Neural crest cell (in vitro differentiated cells): ENCODE measurements at places on chromosomes 11 and 22. TPM values are rescaled to one million over a fixed set of nuclear protein-coding genes. Genes with fewer than 3 reads are reported as not detected.

The DENND6B gene
- total RNA-seq = 18.8 and 22.0 TPM in 2 replicates

The NDUFS8 gene
- total RNA-seq = 150 and 155 TPM in 2 replicates

The KRTAP5-11 gene
- not detected in 2 replicates for total RNA-seq

The HEPN1 gene
- total RNA-seq = not detected in 2 replicates

The CASP1 gene
- total RNA-seq = not detected in 2 replicates

The TM7SF2 gene
- total RNA-seq = 102 and 104 TPM in 2 replicates

The MFRP gene
- total RNA-seq = not detected in 2 replicates

The MS4A12 gene
- total RNA-seq = not detected in 2 replicates

The MUC6 gene
- total RNA-seq = not detected in 2 replicates

The OR51B4 gene
- not detected in 2 replicates for total RNA-seq
